ENCODE measurements at places on chromosomes 1 and 21.

DNA sequence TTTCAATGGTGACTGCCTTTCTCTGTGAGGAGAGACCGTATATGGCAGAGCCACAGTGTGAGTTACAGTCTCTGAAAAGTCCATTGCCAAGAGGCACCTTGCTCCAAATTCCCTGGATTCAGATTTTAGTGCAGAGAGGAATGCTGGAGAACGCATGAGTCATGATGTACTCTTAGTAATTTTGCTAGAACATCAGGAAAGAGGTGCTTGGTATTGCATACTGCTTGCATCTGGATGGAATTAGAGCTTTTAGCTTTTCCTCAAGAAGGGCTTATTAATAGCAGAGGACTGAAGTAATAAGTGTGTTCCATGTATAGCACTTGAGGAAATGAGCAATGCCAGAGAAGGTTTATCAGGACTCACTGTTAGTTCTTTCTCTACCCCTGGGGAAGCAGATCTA lies 40.5 kb upstream of the AKT3 start:
- DNase-seq: no peak

DNA sequence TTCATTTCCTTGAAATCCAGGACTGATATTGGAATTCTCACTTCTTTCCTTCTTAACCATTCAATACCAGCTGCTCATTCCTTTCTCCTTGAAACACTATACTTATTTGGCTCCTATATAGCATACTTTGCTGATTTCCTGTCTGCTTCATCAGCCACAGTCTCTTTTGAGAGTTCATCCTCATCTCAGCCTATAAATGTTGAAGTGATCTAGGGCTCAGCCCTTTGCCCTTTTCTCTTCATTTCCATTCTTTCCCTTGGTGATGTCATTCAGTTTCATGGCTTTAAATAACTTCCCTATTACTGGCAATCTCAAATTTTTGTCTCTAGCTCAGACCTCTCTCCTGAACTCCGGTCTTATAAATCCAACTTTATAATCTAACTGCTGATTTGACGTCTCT lies 24.1 kb upstream of the RABGAP1L start:
- no peak for DNase-seq

GRCh38 chr21:42535602-42536171 lies 22.0 kb downstream of the SLC37A1 start:
- DNase-seq: no peak

GRCh38 chr1:10881046-10881445 lies 84.6 kb upstream of the CASZ1 start:
- DNase-seq: no peak

All from activated naive CD4-positive, alpha-beta T cell treated with anti-CD3 and anti-CD28 coated beads, Interleukin-2, amount 50 U/mL, for 16 hours (primary cell).